ENCODE measurements at places on chromosomes 3 and 15.

- DNase-seq = no peak
Observed at GRCh38 chr3:156793851-156794250, 32.3 kb upstream of the LEKR1 start.

DNA sequence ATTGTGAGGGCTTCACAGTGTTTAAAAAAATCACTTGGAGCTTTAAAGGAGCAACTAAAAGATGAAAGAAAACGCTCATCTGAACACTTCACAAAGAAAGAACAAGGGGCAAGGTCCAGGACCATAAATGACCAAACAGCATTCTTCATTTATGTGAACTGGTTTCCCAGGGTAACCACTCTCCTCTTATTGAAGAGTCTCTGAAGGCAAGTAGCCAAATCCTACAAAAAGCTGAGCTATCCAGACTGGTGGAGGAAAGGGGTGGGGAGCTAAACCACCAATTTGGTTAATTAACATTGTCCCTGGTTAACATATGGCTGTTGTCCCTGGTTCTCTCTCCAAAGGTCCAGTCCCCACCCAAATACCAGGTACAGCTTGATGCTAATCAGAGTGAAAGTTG is 58.1 kb downstream of the OSBPL10 start:
- no peak for DNase-seq

DNA sequence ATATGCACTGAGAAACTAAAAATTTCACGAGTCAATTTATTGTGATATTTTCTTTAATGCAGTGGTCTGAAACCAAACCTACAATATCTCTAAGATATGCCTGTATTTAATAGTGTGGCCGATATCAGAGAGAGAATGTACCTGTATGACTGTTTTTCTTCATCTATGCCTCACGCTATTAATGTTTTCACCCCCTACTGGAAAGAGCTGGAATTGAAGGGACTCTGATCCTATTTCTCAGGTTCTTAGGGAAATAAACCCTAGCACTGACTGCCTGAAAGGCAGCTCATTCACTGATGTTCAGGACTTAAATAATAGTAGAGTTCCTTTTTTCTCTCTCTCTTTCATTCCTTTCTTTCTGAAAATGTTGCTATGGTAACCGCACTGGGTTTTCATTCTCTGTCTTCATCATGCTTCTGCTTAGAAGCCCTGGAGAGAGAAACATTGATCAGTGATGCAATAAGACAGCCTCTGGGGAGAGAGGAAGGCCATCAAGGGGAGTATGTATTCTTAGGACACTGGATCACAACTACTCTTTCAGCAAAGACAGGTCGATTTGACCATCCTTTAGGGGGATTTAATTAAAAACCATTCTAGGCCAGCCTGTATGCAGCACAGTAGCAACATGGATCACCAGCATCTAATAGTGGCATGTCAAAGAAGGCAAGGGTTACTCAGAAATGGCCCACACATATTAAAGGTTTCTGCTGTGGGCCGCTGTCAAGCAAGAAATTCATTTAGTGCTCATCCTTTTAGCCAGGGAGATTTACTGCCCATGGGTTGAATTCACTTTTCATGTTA is 1135.7 kb downstream of the IGSF11 start:
- no peak for DNase-seq

- no peak for DNase-seq
Observed at GRCh38 chr15:39783244-39783820, 691 bp upstream of the FSIP1 start.

- DNase-seq = no peak
Observed at GRCh38 chr15:43799209-43799944, 643 bp downstream of the SERINC4 start.

Data from RKO (cell line).